ENCODE measurements at places on chromosomes 12 and 14. TPM values are rescaled to one million over a fixed set of nuclear protein-coding genes. Genes with fewer than 3 reads are reported as not detected.

DNA sequence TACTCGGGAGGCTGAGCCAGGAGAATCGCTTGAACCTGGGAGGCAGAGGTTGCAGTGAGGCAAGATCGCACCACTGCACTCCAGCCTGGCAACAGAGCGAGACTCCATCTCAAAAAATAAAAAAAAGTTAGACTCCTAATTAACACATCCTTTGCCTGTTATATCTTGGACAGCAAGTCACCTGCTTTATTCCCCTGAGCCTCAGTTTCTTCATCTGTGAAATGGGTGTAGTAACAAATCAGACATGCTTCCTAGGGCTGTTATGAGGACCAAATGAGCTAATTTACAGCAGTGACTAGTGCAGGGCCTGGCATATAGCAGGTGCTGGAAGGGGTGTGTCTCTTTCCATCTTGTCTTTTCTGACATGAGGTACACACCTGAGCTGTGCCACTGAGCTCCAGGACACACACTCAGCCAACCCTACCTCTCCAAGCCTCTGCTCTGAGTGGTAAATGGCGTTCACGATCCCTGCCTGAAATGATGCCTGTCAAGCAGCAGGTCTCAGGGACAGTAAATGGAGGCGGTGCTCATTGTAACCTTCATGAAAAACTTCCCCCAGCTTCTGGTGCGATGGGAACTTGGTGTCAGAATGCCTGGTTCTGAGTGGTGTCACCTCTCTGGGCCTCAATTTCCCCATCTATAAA, 31.7 kb downstream of the FOXN4 start:
- H3K4me3 ChIP-seq, result no peak overlapping the region
- H3K4me1 ChIP-seq, result no peaks in the 10 kb centered on the region
- no peaks in the 10 kb centered on the region for H3K36me3 ChIP-seq
- H3K27ac ChIP-seq, result no peak overlapping the region

NAA30 gene
- total RNA-seq, result 20.8 TPM

TPCN1 gene
- 31.4 TPM for total RNA-seq

VIPAS39 gene
- 18.7 TPM for total RNA-seq

DNA sequence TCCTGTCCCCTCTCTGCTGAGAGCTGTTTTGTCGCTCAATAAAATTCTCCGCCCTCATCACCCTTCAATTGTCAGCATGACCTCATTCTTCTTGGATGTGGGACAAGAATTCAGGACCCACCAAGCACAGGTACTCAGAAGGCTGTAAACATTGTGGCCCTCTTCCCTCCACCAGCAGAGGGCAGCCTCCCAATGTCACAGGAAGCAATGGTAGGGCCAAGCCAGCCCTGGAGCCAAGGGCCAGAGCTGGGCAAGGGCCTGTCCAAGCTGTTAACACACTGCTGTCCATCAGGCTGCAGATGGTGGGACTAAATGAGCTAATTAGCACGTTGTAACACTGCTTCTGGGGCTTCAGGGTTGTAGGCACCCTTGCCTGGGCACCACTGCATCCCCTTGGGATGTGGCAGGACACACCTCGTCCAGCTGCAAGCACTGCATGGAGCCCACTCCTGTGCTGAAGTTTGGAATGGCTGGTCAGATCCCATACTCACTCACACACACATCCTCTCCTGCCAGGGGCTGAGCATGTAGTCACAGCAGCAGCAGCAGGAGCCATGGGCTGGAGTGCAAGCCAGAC, 62.7 kb upstream of the HECTD1 start:
- H3K4me3 ChIP-seq, result no peak overlapping the region
- peaks cover 12% of the 10 kb centered on the region for H3K4me1 ChIP-seq
- H3K36me3 ChIP-seq, result no peaks in the 10 kb centered on the region
- no peak overlapping the region for H3K27ac ChIP-seq

GRCh38 chr12:89187507-89187906, 164.8 kb downstream of the DUSP6 start:
- no peak overlapping the region for H3K27ac ChIP-seq
- peaks cover 14% of the 10 kb centered on the region for H3K36me3 ChIP-seq
- no peak for DNase-seq
- no peak overlapping the region for H3K4me3 ChIP-seq
- peaks cover 11% of the 10 kb centered on the region for H3K4me1 ChIP-seq

GRCh38 chr12:7061138-7061537, 620 bp downstream of the C1S start:
- H3K4me3 ChIP-seq, result no peak overlapping the region
- no peaks in the 10 kb centered on the region for H3K4me1 ChIP-seq
- DNase-seq, result no peak
- peaks cover 23% of the 10 kb centered on the region for H3K27me3 ChIP-seq

DNA sequence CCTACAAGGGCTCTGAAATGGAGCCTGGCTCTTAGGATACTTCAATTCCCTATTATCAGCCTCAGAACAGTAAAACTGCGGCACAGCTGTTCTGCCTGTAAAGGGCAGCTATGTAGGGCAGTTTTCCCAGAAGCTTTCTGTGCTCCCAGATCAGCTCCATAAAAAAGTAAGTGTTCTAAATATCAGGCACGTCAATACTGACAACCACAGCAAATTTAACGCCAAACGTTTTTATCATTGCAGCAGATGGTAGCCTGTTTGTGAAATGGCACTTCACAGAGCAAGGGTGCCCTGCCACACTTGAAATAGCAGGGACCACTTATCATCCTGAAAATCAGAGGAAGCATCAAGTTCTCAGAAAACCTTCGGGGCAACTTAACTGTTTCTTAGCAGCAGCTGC, 54.8 kb upstream of the PTHLH start:
- H3K27ac ChIP-seq, result no peak overlapping the region
- H3K27me3 ChIP-seq, result peaks cover 3% of the 10 kb centered on the region
- H3K4me3 ChIP-seq, result no peak overlapping the region
- no peak for DNase-seq
- no peaks in the 10 kb centered on the region for H3K4me1 ChIP-seq

GRCh38 chr12:129119537-129119936, 266.3 kb downstream of the GLT1D1 start:
- H3K27ac ChIP-seq, result no peak overlapping the region
- H3K4me3 ChIP-seq, result no peak overlapping the region
- no peaks in the 10 kb centered on the region for H3K4me1 ChIP-seq
- no peak for DNase-seq
- H3K36me3 ChIP-seq, result no peaks in the 10 kb centered on the region
- no peaks in the 10 kb centered on the region for H3K27me3 ChIP-seq

DNA sequence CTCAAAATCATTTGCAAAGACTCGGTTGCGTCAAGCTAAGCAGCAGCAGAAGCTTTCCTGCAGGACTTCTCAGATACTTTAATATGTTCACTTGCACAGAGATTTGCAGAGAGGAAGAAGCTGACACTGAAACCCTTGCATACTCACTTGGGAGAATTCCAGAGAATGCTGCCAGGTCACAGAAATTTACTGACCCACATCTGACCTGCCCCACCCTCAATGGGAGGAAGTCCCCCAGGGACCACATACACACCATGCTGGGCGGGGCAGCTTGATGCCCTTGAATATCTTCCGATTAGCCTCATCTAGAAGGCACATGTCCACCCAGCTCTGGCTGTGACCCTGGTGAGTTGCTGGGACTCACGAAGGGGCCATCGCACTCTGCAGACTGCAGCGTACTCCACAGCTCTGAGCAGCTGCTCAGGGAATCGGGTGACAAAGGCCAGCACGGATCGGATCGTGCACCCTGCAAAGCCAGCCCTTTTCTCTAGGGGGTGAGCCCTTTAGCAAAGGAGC, 83.2 kb downstream of the ITPK1 start:
- H3K4me3 ChIP-seq, result no peak overlapping the region
- no peak overlapping the region for H3K27ac ChIP-seq
- H3K27me3 ChIP-seq, result no peaks in the 10 kb centered on the region
- no peak for DNase-seq

JAG2 gene
- total RNA-seq, result 6.5 TPM

GRCh38 chr12:18939051-18939450, 190.5 kb upstream of the PLEKHA5 start:
- no peak overlapping the region for H3K27ac ChIP-seq
- no peak for DNase-seq
- no peak overlapping the region for H3K4me3 ChIP-seq
- no peaks in the 10 kb centered on the region for H3K27me3 ChIP-seq

ADAM20 gene
- total RNA-seq, result 0.61 TPM

DNA sequence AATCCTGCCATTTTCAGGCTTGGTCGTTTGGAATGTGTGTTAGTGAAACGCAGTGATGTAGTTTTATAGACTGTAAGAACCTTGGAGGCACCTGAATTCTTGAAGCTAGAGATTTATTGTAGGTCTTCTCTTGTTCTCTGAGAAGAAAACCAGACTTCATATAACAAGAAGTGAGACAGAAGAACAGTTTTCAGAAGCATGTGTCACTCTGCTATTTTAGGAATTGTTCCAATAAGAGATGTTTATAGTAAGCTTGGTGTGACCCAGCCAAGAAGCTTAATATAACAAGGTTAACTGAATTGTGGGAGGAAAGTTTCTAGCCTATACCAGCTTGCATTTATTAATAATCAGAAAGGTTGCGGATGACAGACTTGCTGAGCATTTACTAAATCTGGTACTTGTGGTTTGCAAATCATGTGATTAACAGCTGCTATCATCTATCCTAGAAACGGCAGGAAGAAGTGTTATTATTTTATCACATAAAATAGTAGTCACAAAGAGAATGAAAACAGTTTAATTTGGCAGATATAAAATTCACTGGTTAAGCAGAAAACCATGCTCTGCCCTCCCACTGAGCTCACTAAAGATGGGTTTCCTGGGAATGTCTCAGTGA, 49.2 kb upstream of the BCAT1 start:
- no peak overlapping the region for H3K4me3 ChIP-seq
- H3K4me1 ChIP-seq, result no peaks in the 10 kb centered on the region
- H3K27ac ChIP-seq, result no peak overlapping the region
- no peaks in the 10 kb centered on the region for H3K36me3 ChIP-seq
- peaks cover 15% of the 10 kb centered on the region for H3K27me3 ChIP-seq
- no peak for DNase-seq

GRCh38 chr14:61179061-61179690, 102.0 kb downstream of the TMEM30B start:
- H3K27ac ChIP-seq, result peak overlapping the region; percentile 78
- H3K4me1 ChIP-seq, result peaks cover 48% of the 10 kb centered on the region
- H3K4me3 ChIP-seq, result no peak overlapping the region
- peaks cover 2% of the 10 kb centered on the region for H3K27me3 ChIP-seq
- H3K36me3 ChIP-seq, result peaks cover 1% of the 10 kb centered on the region
- DNase-seq, result no peak

SLC10A1 gene
- total RNA-seq, result not detected

GRCh38 chr12:62654326-62655241, 188.0 kb downstream of the MON2 start:
- H3K4me1 ChIP-seq, result peaks cover 7% of the 10 kb centered on the region
- peaks cover 3% of the 10 kb centered on the region for H3K36me3 ChIP-seq
- peaks cover 30% of the 10 kb centered on the region for H3K27me3 ChIP-seq
- DNase-seq, result no peak

- no peaks in the 10 kb centered on the region for H3K36me3 ChIP-seq
- H3K27ac ChIP-seq, result no peak overlapping the region
- H3K4me1 ChIP-seq, result no peaks in the 10 kb centered on the region
- DNase-seq, result no peak
- no peak overlapping the region for H3K4me3 ChIP-seq
- H3K27me3 ChIP-seq, result peaks cover 8% of the 10 kb centered on the region
Observed at GRCh38 chr12:2152134-2152533, 99.3 kb downstream of the CACNA1C start.

GRCh38 chr12:32105986-32106516, 596 bp upstream of the BICD1 start:
- H3K27me3 ChIP-seq, result peaks cover 19% of the 10 kb centered on the region
- H3K4me3 ChIP-seq, result peak overlapping the region; percentile 98
- H3K27ac ChIP-seq, result peak overlapping the region; percentile 86
- peaks cover 36% of the 10 kb centered on the region for H3K4me1 ChIP-seq
- DNase-seq, result no peak

ALDH2 gene
- total RNA-seq, result 0.15 TPM

- no peak overlapping the region for H3K4me3 ChIP-seq
- no peak for DNase-seq
- no peak overlapping the region for H3K27ac ChIP-seq
- H3K36me3 ChIP-seq, result peaks cover 3% of the 10 kb centered on the region
- peaks cover 15% of the 10 kb centered on the region for H3K4me1 ChIP-seq
- peaks cover 25% of the 10 kb centered on the region for H3K27me3 ChIP-seq
Observed at GRCh38 chr14:61887628-61888027, 125.4 kb downstream of the SNAPC1 start.

GRCh38 chr12:97235102-97235501, 227.5 kb upstream of the RMST start:
- H3K27ac ChIP-seq, result no peak overlapping the region
- no peak overlapping the region for H3K4me3 ChIP-seq
- H3K4me1 ChIP-seq, result no peaks in the 10 kb centered on the region
- H3K36me3 ChIP-seq, result no peaks in the 10 kb centered on the region
- DNase-seq, result no peak
- no peaks in the 10 kb centered on the region for H3K27me3 ChIP-seq

GYS2 gene
- 0.16 TPM for total RNA-seq

- no peak overlapping the region for H3K4me3 ChIP-seq
- H3K27ac ChIP-seq, result peak overlapping the region; percentile 6
- no peaks in the 10 kb centered on the region for H3K27me3 ChIP-seq
- peaks cover 17% of the 10 kb centered on the region for H3K4me1 ChIP-seq
- H3K36me3 ChIP-seq, result no peaks in the 10 kb centered on the region
- no peak for DNase-seq
Observed at GRCh38 chr14:75456069-75456996, 28.5 kb downstream of the JDP2 start.

CACNB3 gene
- 13.1 TPM for total RNA-seq

DNA sequence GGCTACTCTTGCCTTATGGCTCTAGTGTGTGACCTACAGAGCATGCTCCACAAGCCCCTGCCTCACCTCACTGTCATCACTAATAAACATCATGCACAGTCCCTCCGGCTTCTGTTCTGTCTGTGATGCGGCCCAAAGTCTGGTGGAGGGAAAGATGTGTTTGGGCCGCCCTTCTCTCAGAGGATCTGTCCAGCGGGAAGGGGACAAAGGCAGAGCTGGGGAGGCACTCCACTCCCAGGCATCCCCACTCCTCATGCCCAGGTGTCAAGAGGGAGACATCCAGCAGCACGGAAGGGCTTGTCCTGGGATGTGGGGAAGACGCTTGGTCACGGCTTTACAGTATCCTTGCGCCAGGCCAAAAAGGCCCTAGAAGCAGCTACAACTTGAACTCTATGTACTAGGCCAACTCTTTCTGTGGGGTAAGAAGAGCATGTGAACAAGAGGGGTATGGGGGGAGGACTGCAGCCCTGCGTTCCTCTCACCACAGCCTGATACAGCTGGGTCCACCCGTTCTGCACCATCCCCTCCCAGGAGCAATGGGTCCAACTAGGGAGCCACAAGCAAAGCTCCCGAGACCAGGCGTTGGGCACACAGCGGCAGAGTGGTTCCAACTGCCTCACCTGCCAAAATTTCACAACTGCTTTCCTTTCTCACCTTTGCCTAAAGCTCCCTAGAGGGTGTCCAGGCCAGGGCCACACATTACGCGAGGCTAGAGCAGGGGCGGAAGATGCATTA, 10.7 kb downstream of the CACNB3 start:
- H3K27ac ChIP-seq, result no peak overlapping the region
- no peak for DNase-seq
- H3K4me1 ChIP-seq, result no peaks in the 10 kb centered on the region
- H3K27me3 ChIP-seq, result no peaks in the 10 kb centered on the region

- DNase-seq, result no peak
- no peaks in the 10 kb centered on the region for H3K36me3 ChIP-seq
- H3K4me1 ChIP-seq, result no peaks in the 10 kb centered on the region
Observed at GRCh38 chr12:130213249-130213648, 51.0 kb downstream of the FZD10 start.

Data from activated T-helper 1 cell treated with anti-CD3 and anti-CD28 coated beads, Interleukin-12 subunit alpha, Interleukin-12 subunit beta, Interleukin-2, Interleukin-4 antibody, amounts not matched to agents 30 ng/mL and 10 ng/mL and 1 ng/mL, durations not matched to agents 14 hours and 24 hours and 36 hours (primary cell).